ENCODE measurements at places on chromosomes 4 and X. TPM values are rescaled to one million over a fixed set of nuclear protein-coding genes. Genes with fewer than 3 reads are reported as not detected.

GRCh38 chr4:100879471-100879870 is 361.6 kb upstream of the EMCN start:
- no peak for DNase-seq

GRCh38 chrX:47296766-47297365 is 64.1 kb downstream of the USP11 start:
- no peak for DNase-seq

DNA sequence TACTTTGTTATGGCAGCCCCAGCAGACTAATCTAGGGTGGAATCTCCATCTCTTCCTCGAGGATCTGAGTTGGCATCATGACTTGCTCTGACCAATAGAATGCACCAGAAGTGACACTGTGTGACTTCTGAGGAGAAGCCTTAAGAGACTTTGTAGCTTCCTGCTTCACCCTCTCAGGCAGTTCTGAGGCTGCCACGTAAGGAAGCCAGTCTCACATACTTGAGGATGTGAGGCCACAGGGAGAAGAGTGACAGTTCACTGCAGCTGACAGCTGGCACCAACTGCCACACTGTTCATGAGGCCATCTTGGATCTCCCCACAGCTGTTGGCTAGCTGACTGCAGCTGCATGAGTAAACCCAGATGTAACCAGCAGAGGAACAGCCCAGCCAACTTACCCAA is 29.3 kb upstream of the BCOR start:
- DNase-seq, result peak; percentile 69

DNA sequence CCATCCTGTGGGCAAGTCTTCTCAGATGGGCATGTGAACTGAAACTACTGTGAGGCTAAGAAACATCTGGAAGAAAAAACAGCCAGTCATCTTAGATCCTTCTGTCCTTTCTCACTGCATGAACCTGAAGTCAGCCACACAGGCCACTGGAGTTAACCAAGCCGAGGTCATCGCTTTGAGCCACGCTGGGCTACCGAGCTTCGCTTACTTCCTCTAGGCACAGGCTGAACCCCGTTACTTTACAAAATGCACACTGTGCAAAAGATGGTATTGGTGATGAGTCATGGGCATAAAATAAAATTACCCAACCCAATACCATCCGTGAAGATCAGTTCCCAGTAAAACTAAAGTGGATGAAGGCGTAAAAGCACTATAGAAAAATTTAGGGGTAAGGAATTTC is 86.2 kb downstream of the MTMR1 start:
- DNase-seq, result no peak

DNA sequence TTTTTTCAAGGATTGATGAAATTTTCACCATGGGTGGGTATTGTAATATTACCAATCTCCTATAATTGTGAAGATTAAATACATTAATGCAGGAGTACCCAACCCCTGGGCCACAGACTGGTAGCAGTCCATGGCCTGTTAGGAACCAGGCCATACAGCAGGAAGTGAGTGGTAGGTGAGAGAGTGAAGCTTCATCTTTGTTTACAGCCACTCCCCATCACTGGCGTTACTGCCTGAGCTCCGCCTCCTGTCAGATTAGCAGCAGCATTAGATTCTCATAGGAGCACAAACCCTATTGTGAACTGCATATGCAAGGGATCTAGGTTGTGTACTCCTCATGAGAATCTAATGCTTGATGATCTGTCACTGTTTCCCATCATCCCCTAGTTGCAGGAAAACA is 15.1 kb downstream of the RAPGEF2 start:
- no peak for DNase-seq

DNA sequence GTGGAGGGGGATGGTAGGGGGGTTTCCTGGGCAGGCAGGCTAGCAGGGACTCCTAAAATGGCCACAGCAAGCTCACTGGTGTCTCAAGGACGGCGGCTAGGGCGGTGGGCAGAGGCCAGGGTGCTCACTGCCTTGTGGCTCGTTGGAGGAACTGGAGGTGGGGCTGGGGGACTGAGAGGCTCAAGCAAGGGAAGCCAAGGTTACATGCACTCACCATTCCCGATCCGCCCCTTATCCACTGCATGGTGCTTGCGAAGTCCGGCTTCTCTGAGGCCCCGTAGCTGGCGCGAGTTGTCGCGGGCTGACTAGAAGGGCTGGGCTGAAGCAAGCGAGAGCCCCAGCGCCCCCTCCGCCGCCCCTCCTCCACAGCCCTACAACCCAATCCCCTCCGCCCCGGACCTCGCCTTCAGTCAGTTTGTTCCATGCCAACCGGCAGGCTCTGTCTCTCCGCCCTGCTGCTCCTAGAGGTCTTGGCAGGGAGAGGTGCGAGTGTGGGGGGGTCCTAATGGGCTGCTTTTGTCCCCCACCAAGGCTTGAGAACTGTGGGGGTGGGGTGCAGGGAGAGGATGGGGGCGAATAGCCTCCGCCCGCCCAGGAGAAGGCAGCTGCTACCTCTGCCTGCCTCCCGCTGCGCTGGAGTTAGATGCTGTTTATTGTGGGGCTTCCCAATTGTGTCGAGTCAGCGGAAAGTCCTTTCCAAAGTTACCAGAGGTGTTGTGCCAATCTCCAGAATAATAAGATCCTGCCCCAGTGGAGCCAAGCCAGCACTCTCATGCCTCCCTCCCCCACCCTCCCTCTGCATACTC is at the start of gene ARHGEF9:
Gene ARHGEF9, minus strand, starts transcription at position 313 of the 806 bp plus-strand sequence. Its CDS starts 69 bp downstream, at position 244.
- DNase-seq, result no peak

DNA sequence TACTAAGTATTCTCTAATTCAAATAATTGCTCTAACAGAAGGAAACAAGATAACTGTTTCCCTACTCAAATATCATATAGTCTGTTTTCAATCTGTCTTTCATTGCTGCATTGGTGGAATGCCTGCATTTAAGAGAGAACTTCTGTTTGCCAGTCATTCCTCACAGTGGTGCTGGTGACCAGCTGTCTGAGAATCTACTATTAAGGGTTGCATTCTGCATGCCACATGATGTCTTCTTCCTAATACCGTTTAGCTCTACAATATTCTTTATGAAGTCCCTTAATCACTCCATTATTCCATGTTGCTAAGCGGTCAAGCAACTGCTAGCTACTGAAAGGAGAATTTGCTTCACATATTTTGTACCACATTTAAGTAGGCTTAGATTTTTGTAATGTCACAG is 167.1 kb upstream of the CENPE start:
- DNase-seq, result no peak

CFAP47 gene
- not detected for total RNA-seq
